ENCODE measurements at places on chromosomes 3 and 15.

DNA sequence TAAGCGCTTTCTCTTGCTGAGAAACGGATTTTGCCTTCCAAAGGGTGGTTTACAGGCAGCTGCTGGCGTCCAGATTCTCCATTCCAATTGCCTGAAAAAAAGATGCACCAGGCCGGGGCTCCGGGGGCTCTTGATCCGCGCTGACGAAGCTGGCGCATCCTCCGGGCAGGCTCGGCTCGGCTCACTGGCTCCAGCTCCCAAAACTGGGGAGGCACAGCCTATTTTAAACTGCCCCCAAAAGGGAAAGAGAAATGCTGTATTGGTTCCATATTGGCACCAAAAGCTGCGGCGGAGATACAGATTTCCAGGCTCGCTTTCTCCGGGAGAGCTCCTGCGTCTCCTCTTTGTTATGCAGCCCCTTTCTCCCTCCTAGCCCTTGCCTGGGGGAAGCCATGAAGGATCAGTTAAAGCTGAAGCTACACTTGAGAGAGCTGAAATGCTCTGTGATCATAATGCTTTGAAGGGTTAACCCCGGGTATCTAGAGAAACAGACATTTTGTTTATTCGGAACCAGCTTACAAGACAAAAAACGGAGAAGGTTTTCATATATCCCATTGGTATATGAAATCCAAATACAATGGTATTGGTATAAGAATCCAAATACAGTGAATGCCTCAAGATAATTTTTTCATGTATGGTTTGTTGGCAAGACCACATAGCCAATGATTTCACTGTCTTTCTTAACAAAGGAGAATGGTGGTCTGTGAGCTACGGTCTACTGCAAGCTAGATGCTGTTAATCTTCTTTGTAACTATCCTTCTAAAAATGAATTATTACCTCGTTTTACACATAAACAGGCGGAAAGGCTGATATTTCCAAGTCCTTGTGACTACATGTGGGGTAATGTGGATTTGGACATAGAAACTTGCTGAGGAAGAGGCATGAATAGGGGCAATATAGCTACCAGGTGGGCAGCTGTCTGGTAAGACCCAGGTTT is 693 bp downstream of the CD200 start:
- peak; percentile 22 for DNase-seq

DNA sequence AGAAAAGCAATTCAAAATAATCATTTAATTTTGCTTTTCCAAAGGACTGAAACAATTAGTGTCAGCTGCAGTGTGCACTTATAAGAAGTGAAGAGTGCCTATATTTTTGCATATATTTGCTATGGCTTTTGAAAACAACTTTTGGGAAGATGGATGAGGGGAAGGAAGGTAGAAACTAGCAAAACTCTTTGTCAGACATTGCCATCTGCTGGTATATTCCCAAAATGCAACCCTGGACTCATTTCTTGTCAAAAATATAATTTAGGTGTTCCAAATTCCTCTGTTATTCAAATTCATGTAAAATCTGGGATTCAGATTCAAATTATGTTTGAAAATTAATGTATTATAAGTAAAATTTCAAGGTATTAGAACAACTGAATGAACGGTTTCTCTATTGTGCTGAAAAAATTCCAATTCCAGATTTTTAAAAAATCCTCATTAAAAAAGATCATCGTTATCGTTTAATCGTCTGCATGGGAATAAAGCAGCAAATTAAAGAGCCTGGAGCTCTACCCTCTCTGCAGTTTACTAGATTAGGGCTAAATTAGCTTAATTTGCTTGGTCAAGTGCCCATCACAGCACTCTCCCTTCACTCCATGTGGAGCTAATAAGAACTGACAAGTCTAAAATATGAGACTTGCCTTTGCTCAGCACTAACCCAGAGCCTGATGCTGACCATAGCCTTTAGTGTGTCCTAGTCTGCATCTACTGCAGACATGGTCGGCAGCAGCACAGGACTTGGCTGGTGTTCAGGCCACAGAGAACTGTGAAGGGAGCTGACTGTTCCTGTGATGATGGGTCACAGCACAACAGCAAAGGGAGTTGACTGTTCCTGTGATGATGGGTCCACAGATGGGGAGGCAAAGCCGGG is 67.9 kb upstream of the MITF start:
- DNase-seq: no peak

GRCh38 chr3:50606596-50606995 is 5.0 kb downstream of the CISH start:
- DNase-seq: peak; percentile 39

DNA sequence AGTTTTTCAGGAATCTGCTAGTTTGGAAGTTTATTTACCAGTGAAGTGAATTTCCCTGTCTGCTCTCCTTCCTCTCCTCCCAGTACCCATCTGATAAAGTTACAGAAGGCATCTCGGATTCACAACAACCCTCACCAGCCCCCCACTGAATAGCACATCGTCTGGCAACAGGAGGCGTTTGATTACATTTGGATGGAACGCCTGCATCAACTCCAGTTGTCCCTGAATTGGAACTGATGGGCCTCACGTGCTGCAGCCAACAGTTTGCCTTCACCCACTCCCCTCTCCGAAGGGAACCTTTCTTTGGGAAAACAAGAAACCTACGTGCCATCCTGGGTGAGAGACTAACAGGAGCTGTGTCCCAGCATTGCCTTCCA is 59.5 kb upstream of the BCL6 start:
- no peak for DNase-seq

DNA sequence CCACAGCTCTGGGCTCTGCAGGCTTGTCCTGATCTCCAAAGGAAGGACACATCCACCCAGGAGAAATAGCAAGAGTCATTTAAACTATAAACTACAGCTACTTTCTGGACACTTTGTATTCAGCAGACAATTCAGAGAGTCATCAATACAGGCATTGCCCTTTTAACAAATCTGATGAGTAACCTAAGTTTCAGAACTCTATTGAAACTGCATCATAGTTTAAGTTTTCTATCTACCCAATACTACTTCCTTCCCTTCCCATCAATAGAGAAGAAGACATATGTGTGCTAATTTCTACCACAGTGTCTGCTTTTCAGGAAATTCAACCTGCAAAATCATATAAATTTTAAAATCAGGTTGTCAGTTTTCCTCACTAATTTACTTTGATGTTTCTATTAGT is 736.5 kb downstream of the IGSF11 start:
- DNase-seq: no peak

Measured in stimulated activated CD4-positive, alpha-beta T cell treated with anti-CD3 and anti-CD28 coated beads, Interleukin-4, amount 100 ng/mL, for 1 hour (primary cell).